Smooth muscle cell of the umbilical artery (primary cell): ENCODE measurements at places on chromosomes 3 and 15. TPM values are rescaled to one million over a fixed set of nuclear protein-coding genes. Genes with fewer than 3 reads are reported as not detected.

Gene RETNLB
- total RNA-seq, result not detected in 2 replicates

Gene RCCD1
- 11.3 and 15.0 TPM in 2 replicates for total RNA-seq

Gene ARPP21
- not detected in 2 replicates for total RNA-seq

Gene SEC62
- 48.7 and 66.2 TPM in 2 replicates for total RNA-seq

Gene FOXB1
- not detected in 2 replicates for total RNA-seq

Gene CISH
- total RNA-seq, result 0.30 and 0.51 TPM in 2 replicates

Gene NTRK3
- 1.2 and 3.2 TPM in 2 replicates for total RNA-seq

Gene SHQ1
- 25.8 and 29.3 TPM in 2 replicates for total RNA-seq

Gene GOLGA6D
- total RNA-seq, result 0.05 TPM in 1 of 2 replicates, not detected in the other

Gene CHAC1
- 9.5 and 41.9 TPM in 2 replicates for total RNA-seq

Gene RBMS3
- total RNA-seq, result 46.0 and 75.6 TPM in 2 replicates

Gene EMC7
- total RNA-seq, result 44.8 and 71.0 TPM in 2 replicates

Gene RAD51
- 0.30 and 4.8 TPM in 2 replicates for total RNA-seq

Gene FETUB
- total RNA-seq, result not detected in 2 replicates

Gene CIDEC
- total RNA-seq, result 0.09 TPM in 1 of 2 replicates, not detected in the other

Gene CLCN2
- total RNA-seq, result 2.4 and 2.8 TPM in 2 replicates

Gene PTH1R
- total RNA-seq, result not detected in 2 replicates

Gene HERC2
- 43.9 and 75.8 TPM in 2 replicates for total RNA-seq

Gene GUCA1C
- total RNA-seq, result not detected in 2 replicates

Gene SLC9C1
- 0.30 and 0.37 TPM in 2 replicates for total RNA-seq

Gene TRPM1
- total RNA-seq, result not detected in 2 replicates

Gene SOX14
- total RNA-seq, result not detected in 2 replicates

Gene CCDC174
- 10.4 and 13.4 TPM in 2 replicates for total RNA-seq

Gene LRTM1
- total RNA-seq, result not detected in 2 replicates

Gene NDN
- total RNA-seq, result 62.5 and 94.7 TPM in 2 replicates

Gene AKAP13
- total RNA-seq, result 68.0 and 109 TPM in 2 replicates

Gene CKMT1A
- total RNA-seq, result not detected in 2 replicates

Gene NEK10
- 2.7 and 3.8 TPM in 2 replicates for total RNA-seq

Gene BOC
- total RNA-seq, result 1.8 and 2.4 TPM in 2 replicates

Gene PRICKLE2
- 47.7 and 93.2 TPM in 2 replicates for total RNA-seq

Gene WDR72
- total RNA-seq, result not detected in 2 replicates

Gene SPESP1
- total RNA-seq, result 2.7 and 6.0 TPM in 2 replicates

Gene OXTR
- 3.9 and 31.7 TPM in 2 replicates for total RNA-seq

Gene GP9
- not detected in 2 replicates for total RNA-seq

Gene LRRC49
- total RNA-seq, result 19.0 and 28.2 TPM in 2 replicates

Gene ITIH1
- not detected in 2 replicates for total RNA-seq

Gene GAP43
- 0.89 and 14.7 TPM in 2 replicates for total RNA-seq

Gene DISP2
- 0.09 and 0.30 TPM in 2 replicates for total RNA-seq
